ENCODE measurements at places on chromosomes 16 and 17. TPM values are rescaled to one million over a fixed set of nuclear protein-coding genes. Genes with fewer than 3 reads are reported as not detected.

TPPP3 gene
- 6.8 TPM for total RNA-seq

ITGAX gene
- total RNA-seq = 0.70 TPM

FMNL1 gene
- 9.3 TPM for total RNA-seq

GRIN2C gene
- not detected for total RNA-seq

PPP1R27 gene
- total RNA-seq = not detected

MMP28 gene
- 3.3 TPM for total RNA-seq

GRCh38 chr17:73733517-73733916 lies 89.3 kb upstream of the SDK2 start:
- DNase-seq = no peak

DNA sequence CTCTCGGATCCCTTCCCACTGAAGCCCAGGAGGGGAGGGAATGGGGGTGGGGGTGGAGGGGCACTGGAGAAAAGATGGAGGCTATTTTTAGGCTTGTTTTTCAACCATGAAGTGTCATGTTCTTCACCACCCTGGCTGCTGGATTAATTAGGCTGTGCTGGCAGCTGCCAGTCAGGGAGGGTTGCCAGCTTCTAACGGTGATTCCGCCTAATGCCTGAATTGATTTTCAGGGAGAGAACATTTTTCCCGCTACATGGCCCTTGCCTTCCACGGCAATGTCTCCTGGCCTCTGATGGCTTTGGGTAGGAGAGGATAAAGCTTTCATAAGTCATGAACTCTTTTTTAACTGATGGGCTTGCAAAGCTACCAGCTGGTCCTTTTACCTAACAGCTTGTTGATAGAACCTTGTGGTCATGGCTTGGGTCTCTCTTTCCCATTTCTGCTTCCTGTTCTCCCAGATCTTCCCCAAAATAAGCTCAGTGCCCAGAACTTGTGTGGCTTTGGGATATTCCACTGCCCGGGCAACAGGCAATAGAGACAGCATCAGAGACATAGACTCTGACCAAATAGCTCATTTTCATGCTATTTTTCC lies 167.4 kb downstream of the PITPNC1 start:
- no peak for DNase-seq

- DNase-seq = no peak
Observed at GRCh38 chr17:55440391-55440790, 18.8 kb upstream of the MMD start.

GRCh38 chr17:61720016-61720795 lies 129.2 kb upstream of the NACA2 start:
- no peak for DNase-seq

DNA sequence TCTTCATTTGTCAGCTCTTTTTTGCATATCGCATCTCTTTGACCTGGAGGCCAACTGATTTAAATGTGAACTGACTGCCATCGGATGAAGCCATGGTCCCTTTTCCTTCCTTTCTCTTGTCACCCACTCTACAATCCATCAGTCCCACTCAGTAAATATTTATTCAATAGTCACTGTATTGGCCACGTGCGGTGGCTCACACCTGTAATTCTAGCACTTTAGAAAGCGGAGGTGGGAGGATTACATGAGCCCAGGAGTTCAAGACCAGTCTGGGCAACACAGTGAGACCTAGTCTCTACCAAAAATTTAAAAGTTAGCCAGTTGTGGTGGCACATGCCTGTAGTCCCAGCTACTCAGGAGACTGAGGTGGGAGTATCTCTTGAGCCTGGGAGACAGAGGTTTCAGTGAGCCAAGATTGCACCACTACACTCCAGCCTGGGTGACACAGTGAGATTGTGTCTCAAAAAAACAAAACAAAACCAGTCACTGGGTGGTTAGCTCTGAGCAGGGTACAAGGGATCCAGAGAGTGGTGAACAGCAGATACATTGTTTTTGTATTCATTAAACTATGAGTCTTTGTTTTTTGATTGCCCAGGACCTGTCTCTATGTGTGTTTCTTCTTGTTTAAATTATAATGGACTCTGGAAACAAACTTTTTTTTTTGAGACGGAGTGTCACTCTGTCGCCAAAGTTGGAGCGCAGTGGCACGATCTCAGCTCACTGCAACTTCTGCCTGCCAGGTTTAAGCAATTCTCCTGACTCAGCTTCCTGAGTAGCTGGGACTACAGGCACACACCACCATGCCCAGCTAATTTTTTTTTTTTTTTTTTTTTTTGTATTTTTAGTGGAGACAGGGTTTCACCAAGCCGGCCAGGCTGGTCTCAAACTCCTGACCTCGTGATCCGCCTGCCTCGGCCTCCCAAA lies 6.9 kb downstream of the PHAF1 start:
- DNase-seq = no peak

- DNase-seq = no peak
Observed at GRCh38 chr16:2088759-2089358, 41.1 kb downstream of the TSC2 start.

Measured in Peyer's patch (tissue), 4 donors.